ENCODE measurements at places on chromosomes 12 and 14. TPM values are rescaled to one million over a fixed set of nuclear protein-coding genes. Genes with fewer than 3 reads are reported as not detected.

- no peak for DNase-seq
Measured at GRCh38 chr14:51954031-51954430, 35.3 kb upstream of the RTRAF start.

DNA sequence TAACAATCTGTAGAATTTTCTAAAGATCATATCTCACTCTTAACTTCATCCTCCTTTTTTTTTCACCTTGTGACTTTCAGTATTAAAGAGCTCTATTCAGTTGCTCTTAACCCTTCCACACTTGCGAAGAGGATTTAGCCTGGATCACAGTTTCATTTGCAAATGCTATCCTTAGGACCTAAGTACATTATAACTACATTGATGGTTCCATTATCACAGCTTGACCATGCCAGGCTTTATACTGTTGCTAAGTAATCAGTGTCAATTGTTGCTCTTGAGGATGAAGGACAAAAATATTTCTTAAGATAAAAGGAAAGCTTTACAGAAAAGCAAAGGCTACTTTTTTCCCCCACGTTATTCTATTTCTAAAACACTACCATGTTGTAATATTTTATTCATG lies 122.2 kb downstream of the PDZRN4 start:
- no peak for DNase-seq

Gene TMEM132C
- 33.7 TPM for polyA plus RNA-seq

DNA sequence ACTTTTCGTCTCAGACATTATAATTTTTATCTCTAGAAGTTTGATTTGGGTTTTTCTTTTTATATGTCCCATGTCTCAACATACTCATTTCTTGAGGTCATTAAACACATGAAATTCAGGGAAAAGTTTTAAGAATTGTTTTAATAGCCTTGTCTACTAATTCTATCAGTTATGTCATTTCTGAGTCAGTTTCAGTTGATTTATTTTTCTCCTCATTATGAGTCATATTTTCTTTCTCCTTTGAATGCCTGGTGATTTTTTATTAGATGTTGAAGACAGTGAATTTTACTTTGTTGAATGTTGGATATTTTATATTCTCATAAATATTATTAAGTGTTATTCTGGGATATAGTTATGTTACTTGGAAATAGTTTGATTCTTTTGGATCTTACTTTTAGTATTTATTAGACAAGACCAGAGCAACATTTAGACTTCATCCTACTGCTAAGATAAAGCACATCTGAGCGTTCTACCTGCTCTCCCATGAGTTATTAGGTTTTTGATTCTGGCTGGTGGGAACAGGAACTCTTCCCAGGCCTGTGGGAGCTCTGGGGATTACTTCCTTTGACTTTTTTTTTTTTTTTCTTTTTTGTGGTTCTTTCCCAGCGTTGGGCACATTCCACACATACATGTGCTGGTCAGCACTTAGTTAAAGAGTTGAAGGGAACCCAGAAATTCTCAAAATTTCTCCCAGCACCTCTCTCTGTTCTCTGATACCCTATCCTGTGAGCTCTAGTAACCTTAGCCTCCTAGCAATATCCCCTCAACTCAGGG lies 1157.7 kb downstream of the BCL11B start:
- DNase-seq = no peak

Gene SLCO1C1
- polyA plus RNA-seq = 2.5 TPM

Gene NRIP2
- polyA plus RNA-seq = 8.1 TPM

Gene ADAM20
- 0.17 TPM for polyA plus RNA-seq

DNA sequence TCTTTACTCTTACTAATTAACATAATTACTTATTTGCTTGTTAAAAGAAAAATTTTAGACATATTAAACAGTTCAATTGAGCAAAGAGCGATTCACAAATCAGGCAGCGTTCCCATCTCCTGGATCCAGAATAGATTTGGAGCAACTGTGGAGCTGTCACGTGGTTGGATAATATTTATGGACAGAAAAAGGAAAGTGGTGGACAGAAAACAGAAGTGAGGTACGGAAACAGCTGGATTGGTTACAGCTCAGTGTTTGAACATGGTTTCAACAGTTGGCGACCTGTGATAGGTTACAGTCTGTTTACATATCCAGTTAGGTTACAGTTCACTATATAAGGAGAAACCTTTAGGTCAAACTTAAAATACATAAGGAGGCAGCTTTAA lies 19.7 kb upstream of the FAM234B start:
- no peak for DNase-seq
